Activated T-cell treated with anti-CD3 and anti-CD28 coated beads for 48 hours (primary cell): ENCODE measurements at places on chromosomes 12 and 14.

DNA sequence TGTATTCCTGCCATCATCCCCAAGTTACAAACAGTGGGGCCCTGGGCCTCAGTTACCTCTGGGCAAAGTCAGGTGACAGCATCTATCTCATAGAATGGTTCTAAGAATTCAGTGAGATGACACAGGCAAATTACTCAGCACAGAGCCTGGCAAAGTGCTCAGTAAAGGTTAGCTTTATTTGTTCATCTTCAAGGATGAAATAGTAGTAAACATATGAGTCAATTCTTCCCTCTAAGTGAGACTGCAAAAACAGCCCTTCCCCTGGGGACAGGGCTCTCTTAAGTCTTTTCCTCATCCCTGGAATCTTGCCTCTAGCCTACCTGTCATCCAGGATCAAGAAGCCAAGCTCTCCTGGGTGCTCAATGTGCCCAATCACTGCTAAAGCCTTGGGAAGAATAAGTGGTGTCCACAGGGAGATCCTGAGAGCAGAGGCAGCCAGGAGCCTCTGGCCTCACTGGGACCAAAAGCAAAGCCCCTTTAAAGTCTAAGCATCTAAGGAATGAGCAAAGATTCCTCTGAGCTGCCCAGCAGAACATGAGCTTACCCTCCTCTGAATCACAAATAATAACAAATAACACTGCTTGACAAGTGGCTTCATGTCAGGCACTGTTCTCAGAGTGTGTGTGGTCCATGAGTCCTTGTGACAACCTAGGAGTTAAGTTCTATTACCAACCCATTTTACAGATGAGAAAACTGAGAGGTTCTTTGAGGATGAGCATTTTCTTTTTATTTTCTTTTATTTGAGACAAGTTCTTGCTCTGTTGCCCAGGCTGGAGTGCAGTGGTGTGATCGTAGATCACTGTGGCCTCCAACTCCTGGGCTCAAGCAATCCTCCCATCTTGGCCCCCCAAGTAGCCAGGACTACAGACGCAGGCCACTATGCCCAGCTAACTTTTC, 12.1 kb downstream of the NUAK1 start:
- DNase-seq, result no peak

DNA sequence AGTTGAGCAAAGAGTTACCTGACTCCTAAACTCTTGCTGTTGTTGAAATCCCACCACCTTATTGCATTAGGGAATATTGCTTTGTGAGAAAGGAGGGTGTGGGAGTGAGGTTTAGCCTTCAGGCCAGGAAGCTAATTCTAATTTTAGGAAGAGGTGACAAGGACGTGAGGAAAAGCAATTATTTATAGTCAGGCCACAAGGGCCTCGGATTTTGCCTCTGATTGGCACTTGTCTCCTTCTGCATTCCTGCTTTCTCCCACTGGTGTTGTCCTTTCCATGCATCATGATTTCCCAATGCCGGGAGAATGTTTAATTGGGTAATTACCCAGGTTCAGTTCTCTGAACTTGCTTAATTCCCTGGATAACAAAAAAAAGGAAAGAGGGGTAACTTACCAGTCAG, 37.9 kb upstream of the SLC38A2 start:
- no peak for DNase-seq

- no peak for DNase-seq
These were observed 48.8 kb downstream of the LRCOL1 start for GRCh38 chr12:132561427-132562156.

DNA sequence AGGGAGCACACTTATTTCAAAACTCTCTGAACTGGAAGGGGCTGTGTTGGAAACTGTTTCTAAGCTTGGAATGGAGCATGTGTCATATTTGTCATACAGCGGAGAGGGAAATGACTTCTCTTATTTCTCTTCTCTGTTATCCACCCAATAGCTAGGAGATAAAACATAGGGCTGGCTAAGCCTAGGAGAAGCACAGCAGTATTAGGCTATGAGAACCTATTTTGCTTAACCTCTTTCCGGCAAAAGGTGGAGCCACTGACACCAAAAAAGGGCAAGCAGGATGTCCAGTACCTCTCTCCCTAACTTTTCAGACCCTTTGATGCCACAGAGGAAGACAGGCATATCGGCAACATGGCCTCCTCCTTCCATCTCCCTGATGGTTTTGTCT, 148.3 kb downstream of the CRADD start:
- DNase-seq, result no peak

- DNase-seq, result no peak
These were observed 257.2 kb upstream of the PRICKLE1 start for GRCh38 chr12:42846782-42847181.

GRCh38 chr12:51504851-51505250, 80.2 kb downstream of the SLC4A8 start:
- DNase-seq, result no peak

GRCh38 chr12:65335021-65335714, 56.7 kb downstream of the MSRB3 start:
- DNase-seq, result no peak

GRCh38 chr12:6143303-6143675, 18.8 kb upstream of the VWF start:
- DNase-seq, result no peak

DNA sequence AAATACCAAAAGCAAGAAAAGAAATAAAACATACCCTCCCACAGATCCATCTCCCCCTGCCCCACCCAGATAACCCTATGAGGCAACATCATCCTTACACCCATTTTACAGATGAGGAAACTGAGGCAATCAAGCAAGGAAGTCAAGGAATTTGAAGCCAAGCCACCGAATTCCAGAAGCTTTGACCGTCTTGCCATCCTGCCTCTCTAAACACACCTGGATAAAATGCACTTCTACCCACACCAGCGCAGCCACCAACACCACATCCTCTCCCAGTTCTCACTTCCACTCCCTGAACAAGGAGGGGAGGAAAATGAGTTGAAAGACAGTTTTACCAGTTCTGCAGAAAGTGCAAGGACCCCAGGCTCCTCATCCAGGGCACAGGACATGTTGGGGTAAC, 13.6 kb downstream of the CMKLR1 start:
- no peak for DNase-seq
